Tracheal epithelial cell (primary cell): ENCODE measurements at places on chromosomes 7 and 10. TPM values are rescaled to one million over a fixed set of nuclear protein-coding genes. Genes with fewer than 3 reads are reported as not detected.

Gene CPA1
- not detected in 2 replicates for total RNA-seq

Gene ATP6V0A4
- 0.21 and 0.48 TPM in 2 replicates for total RNA-seq

Gene TBX20
- total RNA-seq, result 0.24 TPM in 1 of 2 replicates, not detected in the other

Gene HOXA4
- 0.21 and 0.24 TPM in 2 replicates for total RNA-seq

Gene GLCCI1
- total RNA-seq, result 1.7 and 2.4 TPM in 2 replicates

Gene CLEC2L
- total RNA-seq, result not detected in 2 replicates

Gene WNT16
- total RNA-seq, result not detected in 2 replicates

Gene GRB10
- 43.1 and 55.4 TPM in 2 replicates for total RNA-seq

Gene GPR158
- total RNA-seq, result under 0.01 TPM in 1 of 2 replicates, not detected in the other

Gene KIAA1549
- 0.21 and 0.96 TPM in 2 replicates for total RNA-seq

Gene PDE6C
- total RNA-seq, result not detected in 2 replicates

Gene INHBA
- 4.9 and 21.9 TPM in 2 replicates for total RNA-seq

Gene NAPEPLD
- total RNA-seq, result 4.0 and 5.8 TPM in 2 replicates

Gene HTR7
- total RNA-seq, result 11.1 and 32.0 TPM in 2 replicates

Gene MLXIPL
- total RNA-seq, result not detected in 2 replicates

Gene FEZF1
- total RNA-seq, result not detected in 2 replicates

Gene ASAH2
- total RNA-seq, result 0.24 and 0.64 TPM in 2 replicates

Gene OR2A1
- total RNA-seq, result not detected in 2 replicates

Gene PTPRN2
- 1.2 and 2.8 TPM in 2 replicates for total RNA-seq
